ENCODE measurements at places on chromosomes 2 and 18.

- DNase-seq = no peak
Observed at GRCh38 chr2:172848519-172848918, 112.9 kb downstream of the RAPGEF4 start.

GRCh38 chr2:156088587-156088986, 243.9 kb downstream of the NR4A2 start:
- no peak for DNase-seq

GRCh38 chr2:232576995-232577394, 26.5 kb downstream of the EIF4E2 start:
- DNase-seq = no peak

DNA sequence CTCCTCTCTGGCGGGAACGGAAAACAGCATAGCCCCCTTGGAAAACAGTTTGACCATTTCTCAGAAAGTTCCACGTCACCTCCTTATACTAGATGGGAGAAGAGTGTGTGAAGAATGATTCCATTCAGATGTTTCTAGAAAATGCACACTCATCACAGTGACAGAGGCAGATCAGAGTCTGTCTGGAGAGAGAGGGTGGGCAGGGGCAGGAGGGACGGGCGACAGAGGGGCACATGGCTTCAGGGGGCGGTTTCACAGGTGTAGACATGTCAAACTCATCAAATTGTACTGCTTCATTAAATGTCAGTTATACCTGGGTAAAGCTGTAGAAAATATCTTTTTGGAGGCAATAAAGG, 88.8 kb upstream of the TAF1B start:
- no peak for DNase-seq

DNA sequence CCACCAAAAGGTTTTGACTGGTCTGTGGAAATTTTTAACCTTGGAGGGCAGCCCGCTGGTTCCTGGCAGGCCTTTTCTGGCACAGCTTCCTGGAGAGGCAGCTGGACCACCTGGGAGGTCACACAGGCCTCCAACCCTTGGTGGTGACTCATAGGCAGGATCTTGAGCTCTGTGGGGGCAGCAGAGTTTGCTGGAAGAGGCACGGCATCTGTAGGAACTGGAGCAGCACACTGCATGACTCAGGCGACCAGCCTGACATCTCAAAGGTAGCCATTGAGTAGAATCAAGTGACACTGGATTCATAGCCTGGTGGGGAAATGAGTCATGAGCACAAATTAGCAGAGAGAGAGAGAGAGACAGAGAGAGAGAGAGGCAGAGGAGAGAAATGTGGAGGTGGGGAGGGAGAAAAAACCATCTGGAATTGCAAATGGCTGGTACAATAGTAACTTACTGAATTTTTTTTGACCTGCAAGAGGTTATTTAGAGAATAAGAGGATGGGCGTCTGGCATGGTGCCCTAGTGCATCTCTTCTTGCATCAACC, 57.4 kb downstream of the TRPM8 start:
- peak; percentile 84 for DNase-seq

DNA sequence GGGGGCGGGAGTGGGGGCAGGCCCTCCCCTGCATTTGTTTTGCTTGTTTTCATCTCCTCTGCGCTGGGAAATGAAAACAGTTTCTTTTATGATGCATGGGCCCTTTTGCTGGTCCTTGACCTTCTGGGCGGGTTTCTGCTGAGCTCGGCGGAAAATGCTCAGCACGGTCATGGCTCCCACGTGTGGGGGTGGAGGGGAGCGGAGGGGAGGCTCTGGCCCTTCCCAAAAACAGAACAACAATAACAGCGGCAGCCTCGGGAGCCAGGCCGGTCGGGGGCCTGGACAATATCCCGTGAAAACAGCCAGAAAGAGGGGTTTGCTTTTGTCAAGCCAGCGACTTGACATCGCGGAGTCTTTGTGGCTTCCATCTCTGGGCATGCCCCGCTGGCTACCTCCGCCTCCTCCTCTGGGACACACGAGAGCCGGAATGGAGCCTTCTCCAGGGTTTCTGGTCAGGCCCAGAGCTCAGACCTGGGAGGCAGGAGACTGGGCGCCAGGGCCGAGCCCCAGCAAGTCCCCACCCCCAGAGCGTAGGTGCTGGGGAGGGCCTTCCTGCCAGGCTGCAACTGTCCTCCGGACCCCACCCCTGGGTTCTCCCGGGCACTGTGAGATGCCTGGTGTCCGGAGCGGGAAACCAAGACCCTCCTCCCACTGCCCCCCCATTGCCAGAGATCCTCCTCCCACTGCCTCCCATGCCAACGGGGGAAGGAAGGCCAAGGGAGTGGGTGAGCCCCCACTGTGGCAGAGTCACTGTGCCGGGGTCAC, 35.9 kb upstream of the SNED1 start:
- no peak for DNase-seq

- DNase-seq = no peak
Observed at GRCh38 chr18:8938817-8939216, 163.7 kb upstream of the NDUFV2 start.

GRCh38 chr2:233290051-233290845, 17.4 kb upstream of the SAG start:
- no peak for DNase-seq

- DNase-seq = peak; percentile 51
Observed at GRCh38 chr2:234377761-234378391, 119.0 kb downstream of the ARL4C start.

GRCh38 chr2:25320077-25320476, 21.6 kb downstream of the DNMT3A start:
- DNase-seq = no peak

DNA sequence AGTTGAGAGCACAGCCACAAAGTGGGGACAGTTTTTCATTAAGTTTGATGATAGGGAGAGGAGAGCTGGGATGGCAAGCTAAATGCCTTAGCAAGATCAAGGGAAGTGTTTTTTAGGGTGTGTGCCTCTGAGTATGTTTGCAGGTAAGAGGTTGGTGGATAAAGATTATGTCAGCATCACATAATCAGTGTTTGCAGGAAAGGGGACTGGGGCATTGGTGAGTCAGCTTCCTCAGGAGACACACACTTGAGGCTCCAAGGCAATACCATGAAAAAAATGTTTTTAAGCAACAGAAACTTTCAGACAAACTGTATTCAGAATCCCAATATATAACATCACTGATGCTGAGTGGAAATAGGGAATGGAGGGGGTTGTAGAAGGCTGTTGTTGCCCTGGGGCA, 25.4 kb upstream of the DTNB start:
- DNase-seq = no peak

GRCh38 chr2:162116352-162116751, 35.7 kb downstream of the GCG start:
- no peak for DNase-seq

- DNase-seq = no peak
Observed at GRCh38 chr2:221914334-221914880, 342.3 kb upstream of the EPHA4 start.

- no peak for DNase-seq
Observed at GRCh38 chr2:128714285-128714684, 395.6 kb upstream of the HS6ST1 start.

GRCh38 chr2:2326068-2327040, 4.7 kb downstream of the MYT1L start:
- DNase-seq = no peak

DNA sequence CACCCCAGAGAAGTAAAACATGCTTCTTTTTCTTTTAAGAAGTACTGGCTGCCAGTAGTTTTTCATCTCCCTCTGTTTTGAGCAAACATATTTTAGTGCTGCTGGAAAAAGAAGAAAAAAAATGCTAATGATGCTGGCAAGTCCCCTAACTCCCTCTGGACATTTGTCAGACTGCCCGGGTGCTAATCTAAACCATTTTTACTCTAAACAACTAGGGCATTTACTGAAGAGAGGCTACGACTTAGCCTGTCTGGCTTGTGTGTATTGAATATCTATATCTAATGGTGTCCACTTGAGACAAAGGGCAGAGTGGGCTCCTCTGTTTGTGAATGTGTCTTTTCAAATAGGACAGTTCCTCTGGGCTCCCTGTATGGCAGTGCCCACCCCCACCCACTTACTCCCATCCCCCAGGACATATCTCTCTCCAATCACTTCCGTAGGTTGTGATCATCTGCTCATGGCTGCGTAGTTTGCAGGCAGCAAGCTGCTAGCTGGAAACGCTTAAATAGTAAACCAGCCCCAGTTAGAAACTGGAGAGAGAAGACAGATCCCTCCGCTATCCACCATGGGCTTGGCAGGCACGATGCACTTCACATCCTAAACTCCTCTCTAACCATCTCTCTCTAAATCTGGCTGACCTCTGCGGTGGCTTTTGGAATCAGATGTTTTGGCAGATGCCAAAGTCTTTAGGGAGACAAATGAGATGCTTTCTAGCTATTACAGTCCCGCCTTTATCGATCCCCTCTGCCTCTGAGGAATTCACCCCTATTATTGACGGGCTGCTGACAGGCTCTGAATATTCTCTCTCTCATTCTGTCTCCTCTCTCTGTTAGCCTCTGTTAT, 58.3 kb downstream of the DOCK10 start:
- DNase-seq = peak; percentile 57

DNA sequence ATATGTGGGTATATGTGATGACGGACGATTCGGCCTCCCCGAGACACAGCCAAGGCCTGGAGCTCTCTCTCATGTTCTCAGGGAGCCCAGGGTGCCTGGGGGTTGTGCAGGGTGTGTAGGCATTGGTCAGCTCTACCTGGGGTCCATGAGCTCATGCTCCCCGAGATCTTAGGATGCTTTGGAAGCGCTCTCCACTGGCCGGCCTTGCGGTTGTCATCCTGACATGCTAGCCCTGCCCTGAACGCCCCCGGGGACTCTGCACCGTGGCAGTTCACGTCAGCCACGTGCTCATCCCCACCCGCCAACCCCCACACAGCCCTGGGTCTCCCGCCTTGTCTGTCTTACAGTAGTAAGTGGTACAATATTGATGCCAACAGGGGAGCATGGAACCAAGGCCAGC, 67.8 kb downstream of the RTP5 start:
- no peak for DNase-seq

GRCh38 chr18:50853863-50854271, 25.1 kb upstream of the ME2 start:
- no peak for DNase-seq

DNA sequence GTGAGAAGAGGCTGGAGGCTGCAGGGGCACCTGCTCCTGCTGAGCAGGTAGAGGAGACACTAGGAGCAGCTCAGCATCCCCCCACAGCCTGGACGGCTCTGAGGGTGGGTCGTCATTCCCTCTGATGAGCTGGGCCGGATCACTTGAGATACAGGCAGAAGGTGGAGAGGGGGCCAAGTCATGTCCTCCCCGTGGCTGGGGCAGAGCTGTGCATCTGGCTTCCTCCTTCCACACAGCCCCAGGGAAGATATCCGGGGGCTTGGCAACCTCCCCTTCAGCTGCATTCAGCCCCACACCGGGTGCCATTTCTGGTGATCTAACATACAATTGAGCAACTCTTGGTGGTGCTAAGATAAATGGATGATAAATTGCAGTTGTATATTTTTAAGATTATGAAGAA, 236.9 kb downstream of the LDLRAD4 start:
- DNase-seq = no peak

GRCh38 chr2:54627973-54628372, 95.5 kb upstream of the EML6 start:
- DNase-seq = no peak

GRCh38 chr2:216430811-216431530, 18.7 kb downstream of the SMARCAL1 start:
- no peak for DNase-seq

GRCh38 chr2:105634198-105634597, 110.5 kb upstream of the NCK2 start:
- no peak for DNase-seq

DNA sequence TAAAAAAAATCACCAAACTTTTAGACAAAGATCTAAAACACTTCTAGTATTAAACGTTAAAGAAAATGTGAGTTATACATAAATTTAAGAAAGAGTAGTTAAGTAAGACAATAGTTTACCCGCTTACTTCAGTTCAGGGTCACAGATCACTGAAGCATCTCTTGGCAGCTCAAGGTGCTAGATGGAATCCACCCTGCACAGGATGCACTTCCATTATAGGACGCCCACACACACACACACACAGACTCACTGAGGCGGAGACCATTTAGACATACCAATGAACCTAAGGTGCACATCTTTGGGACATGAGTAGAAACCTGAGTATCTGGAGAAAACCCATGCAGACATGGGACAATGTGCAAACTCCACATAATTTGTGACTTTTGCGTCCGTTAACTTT, 630.6 kb upstream of the ZNF804A start:
- DNase-seq = no peak

DNA sequence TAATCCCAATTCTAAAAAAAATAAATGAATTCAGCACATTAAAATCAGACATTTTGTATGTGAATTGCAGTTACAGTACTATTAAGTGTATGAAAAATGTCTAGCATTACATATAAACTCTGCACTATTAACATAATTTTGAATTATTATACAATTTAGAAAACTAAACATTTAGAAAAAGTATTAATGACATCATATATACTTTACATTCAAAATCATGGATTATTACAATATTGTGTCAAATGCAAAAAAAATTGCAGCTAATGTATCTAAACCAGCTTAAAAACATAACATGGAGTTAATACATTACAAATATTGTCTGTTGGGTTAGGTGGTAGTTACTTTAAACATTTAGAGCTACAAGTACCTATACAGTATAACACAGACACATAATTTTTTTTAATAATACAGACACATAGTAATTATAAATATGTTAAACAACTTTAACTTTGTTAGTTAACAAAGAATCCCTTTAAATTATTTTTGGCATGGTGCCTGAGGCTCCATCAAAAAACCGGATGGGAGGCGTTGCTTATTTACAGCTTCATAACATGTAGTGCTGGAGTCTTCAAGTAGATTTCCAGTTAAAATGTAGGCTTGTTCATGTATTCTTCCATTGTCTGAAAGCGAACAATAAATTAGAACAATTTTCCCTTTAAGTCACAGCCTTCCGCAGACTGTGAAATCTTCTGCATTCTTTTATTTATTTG, 79.1 kb downstream of the AP1S3 start:
- DNase-seq = no peak

DNA sequence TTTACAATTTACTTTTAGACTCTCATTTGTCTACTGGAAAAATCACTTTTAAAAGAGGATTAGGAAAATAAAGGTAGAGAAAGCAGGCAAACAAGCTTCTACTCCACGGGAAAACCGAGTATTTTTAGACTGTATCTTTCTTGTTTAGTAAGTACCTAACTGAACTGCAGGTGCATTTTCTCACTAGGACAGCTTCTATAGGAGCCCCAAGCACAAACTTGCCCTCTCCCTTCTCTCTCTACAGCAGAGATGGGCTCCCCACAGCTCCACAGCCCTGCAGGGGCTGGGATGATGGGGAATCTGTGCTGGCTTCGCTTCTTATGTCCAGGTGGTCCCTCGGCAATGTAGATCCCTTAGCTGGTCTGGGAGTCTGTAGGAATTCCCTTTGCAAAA, 16.2 kb downstream of the PSTPIP2 start:
- DNase-seq = no peak

DNA sequence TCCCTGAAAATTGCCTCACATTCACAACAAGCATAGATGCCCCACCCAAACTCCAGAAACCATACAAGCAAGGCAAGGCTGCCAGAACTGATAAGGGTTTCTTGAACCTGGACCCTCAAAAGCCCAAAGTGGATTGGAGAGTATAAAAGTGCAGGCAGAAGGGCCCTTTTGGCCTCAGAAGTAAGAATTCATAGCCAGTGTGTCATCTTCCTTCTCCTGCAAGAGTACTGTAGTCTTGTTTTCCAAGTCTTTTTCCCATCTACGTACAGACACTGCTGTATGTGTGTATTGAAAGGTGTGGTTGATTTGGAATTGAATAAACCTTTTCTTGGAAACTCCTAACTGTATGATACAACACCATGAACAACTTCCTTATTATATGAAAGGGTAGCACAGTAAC, 46.8 kb downstream of the ZC3H15 start:
- DNase-seq = no peak
